Right ventricle myocardium superior (tissue), 1 donor: ENCODE measurements at places on chromosomes 16 and 17. TPM values are rescaled to one million over a fixed set of nuclear protein-coding genes. Genes with fewer than 3 reads are reported as not detected.

- no peak for DNase-seq
These were observed 163.4 kb downstream of the ZFHX3 start for GRCh38 chr16:72884573-72884972.

GRCh38 chr17:55463600-55463999 is 42.0 kb upstream of the MMD start:
- no peak for DNase-seq

DNA sequence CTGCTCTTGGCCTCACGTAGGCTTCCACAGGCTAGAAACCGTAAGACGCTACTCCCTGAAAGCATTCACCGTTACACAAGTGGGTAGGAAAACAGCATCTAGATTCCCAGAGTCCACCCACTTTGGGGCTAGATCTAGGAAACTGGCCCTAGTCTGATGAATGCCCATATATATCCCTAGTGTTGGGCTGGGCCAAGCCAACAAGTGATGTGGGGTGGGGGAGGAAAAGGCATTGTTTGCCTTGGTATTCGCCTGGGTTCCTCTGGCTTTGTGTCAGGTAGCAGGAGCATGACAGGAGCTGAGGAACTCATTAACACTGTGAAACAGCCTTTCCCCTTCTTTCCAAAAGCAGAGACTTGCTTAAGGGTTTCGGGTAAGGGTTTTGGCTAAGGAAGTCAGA is 112.4 kb downstream of the SMG6 start:
- DNase-seq, result no peak

DNA sequence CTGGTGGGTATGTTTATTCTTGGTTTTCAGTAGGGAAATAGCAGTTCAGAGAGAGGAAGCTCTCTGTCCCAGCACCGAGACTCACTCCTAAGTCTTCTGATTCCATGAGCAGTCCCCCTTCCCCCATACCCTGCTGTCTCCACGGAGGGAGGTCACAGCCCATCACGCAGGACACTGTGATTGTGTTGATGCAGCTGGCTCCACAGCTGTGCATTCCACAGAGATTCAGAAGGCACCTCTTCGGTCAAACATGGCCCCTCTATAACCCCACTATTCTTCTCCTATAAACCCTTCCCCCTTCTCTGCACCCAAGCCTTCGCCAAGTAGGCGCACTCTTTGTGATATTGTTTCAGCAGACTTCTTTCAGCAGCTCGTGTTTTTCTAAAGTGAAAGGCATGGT is 104.3 kb upstream of the HLF start:
- DNase-seq, result no peak

DNA sequence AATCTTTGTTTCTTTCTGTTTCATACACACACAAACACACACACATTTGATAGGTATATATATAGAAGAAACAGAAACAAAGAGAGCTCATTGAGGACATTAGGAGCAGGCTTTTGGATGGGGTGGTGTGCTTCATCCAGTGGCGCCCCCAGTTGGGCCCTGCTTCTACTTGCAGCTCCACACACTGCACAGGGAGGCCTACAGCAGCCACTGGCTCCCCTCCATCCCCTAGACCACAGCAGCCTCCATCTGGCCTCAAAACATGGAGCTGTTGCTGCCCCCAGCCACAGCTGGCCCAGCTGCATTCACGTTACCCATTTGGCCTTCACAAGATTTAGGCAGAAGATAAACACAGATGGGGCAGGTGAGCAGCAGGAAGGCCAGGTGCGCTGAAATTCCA is 33.1 kb upstream of the NF1 start:
- DNase-seq, result no peak

DNA sequence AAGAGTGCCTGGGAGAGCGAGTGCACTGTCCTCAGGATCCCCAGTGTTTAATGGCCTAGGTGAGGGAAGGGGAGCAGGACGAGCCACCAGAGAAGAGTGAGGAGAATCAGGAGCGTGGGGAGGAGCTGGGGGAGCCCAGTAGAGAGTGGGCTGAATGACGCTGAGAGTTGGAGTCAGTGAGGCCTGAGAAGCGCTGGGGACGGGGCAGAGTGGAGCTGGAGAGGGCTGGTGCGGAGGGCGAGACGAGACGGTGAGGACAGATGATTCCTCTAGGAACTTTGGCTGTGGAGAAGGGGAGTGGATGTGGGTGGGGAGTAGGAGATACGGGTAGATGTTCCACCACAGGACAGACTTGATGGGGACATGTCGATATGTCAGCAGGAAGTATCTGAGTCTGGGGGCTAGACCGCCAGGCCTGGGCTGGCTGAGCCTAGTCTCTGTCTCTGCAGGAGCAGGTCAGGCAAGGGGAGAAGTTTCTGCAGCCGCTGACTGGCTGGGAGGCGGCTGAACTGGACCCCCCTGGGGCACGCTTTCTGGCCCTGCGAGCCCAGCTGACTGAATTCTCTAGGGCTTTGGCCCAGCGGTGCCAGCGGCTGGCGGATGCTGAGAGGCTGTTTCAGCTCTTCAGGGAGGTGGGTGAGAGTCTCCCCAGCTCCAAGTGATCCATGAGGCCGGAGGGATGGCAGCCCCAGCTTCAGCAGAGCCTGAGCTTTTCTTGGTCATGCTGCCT is 4.7 kb downstream of the PLEKHG4 start:
- no peak for DNase-seq

DNA sequence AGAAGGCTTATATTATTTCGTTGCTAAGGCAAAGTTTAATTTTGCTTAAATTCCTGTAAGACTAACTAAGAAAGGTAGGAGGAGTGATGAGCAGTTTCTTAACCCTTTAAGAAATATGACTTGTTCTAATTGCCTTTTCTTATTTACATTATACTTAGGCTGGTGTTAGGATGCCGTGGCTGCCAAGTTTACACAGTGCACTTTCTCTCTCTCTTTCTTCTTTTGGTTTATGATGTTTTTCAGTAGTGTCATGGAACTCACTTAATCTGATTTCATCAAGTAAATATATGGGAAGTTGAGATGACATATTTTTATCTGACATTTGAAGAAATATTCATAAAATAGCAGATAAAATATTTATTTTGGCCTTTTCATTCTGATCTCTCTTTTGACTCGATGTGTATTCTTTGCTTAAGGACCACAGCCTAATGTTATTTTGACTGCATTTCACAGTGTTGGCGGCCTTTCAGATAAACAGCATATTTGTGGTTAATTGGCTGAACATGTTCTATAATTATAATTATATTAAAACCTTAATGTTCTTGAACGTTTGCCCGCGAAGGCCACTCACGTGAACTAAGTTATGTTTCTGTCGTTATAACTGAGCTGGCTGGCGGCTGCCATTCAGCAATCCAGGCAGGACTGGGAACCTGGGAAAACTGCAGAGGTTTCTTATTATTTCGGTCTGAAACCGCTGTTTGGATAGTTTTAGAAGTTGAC is 191.6 kb downstream of the WWOX start:
- no peak for DNase-seq

DNA sequence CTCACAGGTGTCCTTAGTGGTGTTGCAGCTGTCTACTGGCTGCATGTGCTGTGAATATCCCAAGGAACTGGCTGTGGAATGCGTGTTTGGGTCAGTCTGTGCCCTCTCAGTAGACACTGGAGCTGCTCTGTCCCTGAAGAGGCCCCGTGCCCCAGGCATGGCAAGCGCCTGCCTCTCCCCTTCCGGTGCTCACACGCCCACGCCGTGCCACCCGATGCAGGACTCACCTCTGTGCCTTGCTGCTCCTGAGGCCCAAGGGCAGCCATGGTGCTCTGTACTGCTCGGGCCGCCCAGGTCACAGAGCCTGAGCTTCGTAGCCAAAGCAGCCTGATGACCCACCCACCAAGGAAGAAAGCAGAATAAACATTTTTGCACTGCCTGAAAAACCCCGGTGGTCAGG is 10.0 kb downstream of the RGS11 start:
- DNase-seq, result no peak

DNA sequence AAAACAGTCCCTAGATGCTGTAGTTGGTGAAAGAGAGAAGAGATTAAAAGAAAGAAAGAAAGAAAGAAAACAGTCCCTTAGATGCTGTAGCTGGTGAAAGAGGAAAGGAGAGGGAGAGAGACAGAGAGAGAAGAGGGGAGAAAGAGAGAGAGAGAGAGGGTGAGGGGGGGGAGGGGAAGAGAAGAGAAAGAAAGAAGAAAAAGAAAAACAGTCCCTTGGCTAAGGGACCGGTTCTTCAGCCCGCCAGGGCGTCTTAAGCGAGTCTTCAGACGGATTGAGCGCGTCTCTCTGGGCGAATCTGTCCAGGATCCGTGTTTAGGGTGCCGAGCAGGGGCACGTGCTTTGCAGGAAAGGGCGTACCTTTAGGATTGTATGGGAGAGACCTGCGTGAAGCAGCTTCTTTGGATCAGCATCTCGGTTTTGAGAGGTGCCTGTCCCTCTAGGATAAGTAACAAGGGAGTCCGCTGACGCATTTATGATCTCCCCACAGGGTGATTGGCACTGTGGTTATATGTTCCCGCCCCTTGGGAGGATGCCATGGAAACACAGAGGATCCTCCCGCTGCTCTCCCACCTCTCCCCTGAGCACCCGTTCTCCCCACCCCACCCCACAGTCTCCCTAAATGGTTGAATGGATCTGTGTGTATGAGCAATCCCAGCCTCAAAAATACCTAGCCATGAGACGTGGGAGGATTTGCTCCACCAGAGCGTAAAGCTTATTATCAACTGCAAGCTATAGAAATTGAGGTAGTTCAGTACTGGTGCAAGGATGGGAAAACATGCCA is 16.7 kb downstream of the GNGT2 start:
- no peak for DNase-seq

Gene C16orf89
- total RNA-seq, result 6.1 TPM

Gene WNT3
- total RNA-seq, result 0.91 TPM

Gene SYT17
- 0.54 TPM for total RNA-seq
